ENCODE measurements at places on chromosomes 2 and 18.
A peak's percentile ranks its signal among the peaks of the same experiment; 100 is the strongest.

- DNase-seq, result peak; percentile 68
These were observed 2.7 kb downstream of the GPC1 start for GRCh38 chr2:240437861-240438809.

DNA sequence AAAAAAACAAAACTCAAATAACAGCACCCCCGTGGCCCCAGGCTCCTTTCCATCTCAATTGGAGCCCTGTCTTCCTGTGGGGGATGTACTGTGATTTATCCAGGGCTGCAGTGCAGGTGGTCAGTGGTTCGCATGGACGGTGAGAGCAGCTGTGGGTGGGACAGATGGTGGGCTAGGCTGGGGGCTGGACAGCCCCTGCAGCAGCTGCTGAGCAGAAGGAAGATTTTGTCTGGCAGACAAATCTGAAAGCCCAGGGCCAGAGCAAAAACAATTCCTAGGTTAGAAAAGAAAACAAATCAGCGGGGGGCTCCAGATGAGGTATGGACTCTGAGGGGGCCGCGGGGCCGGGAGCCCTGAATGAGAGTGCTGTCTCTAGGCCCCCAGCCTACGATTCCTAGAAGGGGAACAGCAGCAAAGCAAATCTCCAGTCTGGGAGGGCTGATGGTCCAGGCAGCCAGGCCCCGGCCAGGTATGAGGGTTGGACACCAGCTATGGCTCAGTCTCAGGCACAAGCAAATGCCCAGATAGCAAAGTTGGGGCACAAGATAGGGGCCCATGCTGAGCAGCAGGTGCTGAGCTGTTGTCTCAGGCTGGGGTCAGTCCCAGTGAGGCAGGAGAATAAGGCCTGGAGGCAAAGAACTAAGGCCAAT lies 45.4 kb downstream of the SOWAHC start:
- DNase-seq, result no peak

DNA sequence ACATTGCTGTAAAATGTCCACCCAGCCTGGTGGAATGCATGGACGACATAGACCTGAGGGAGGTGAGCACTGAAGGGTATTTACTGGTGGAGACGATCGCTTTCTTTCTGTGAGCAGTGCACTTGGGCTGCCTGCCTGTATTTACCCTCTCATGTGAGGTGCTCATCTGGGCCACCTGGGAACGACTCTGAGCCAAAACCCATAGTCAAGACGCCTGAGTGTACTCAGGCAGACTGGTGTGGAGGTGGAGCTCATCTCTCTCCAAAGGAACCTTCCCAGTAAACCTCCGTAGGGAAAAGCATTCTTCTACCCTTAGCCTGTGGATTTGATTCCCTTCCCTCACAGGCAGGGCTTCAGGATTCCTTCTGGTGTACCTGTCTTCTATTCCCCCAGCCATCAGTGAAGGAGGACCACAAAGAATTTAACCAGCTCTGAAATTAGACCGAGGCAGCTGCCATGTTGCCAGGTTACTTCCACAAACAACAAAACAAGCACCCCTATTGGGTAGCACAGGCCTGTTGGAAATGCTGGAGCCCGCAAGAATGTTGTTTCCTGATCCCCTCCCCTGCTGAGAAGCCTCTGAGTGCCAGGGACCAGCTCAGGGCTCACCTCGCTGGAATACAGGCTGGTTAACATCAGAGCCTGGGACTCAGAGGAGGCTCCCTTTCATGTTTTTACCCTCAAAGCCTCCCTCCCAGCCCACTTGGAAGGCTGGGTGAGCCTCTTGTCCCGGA lies 47.5 kb upstream of the TXNDC2 start:
- no peak for DNase-seq

GRCh38 chr18:76685402-76685801 lies 137.0 kb upstream of the ZNF236 start:
- no peak for DNase-seq

DNA sequence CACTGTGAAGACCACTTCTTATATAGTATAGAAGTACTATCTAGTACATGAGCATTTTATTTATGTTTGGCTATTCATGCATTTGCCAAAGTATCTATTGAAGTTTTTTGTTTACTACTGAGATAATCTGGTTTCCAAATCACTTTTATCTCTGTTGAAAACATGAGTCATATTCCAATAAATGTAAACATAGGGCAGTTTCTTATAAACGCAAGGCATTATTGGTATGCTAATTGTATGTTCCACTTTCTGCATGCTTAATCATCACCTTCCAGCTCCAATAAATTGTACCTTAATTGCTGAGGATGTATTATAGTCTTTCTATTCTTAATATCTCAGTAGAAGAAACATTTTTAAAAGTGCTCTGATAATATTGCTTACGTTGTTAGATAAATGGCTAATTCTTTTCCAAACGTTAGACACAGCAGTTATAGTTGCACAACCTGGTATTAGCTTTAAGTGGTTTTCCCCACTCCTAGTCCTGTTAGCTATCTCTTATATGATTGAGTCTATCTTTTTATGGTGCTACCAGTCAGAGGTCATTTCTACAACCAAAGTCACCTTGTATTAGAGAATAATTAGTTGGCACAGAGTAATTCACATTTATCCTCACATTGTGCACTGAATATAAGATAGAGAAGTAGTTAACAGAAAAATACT lies 17.2 kb downstream of the ITGA4 start:
- no peak for DNase-seq

- DNase-seq, result no peak
These were observed 70.7 kb downstream of the HDAC4 start for GRCh38 chr2:239329972-239330572.

- no peak for DNase-seq
These were observed 18.6 kb downstream of the ADCYAP1 start for GRCh38 chr18:923144-923866.

GRCh38 chr2:98787700-98788099 lies 56.8 kb upstream of the MGAT4A start:
- DNase-seq, result no peak

GRCh38 chr18:45836242-45837205 lies 11.0 kb downstream of the SIGLEC15 start:
- DNase-seq, result no peak

DNA sequence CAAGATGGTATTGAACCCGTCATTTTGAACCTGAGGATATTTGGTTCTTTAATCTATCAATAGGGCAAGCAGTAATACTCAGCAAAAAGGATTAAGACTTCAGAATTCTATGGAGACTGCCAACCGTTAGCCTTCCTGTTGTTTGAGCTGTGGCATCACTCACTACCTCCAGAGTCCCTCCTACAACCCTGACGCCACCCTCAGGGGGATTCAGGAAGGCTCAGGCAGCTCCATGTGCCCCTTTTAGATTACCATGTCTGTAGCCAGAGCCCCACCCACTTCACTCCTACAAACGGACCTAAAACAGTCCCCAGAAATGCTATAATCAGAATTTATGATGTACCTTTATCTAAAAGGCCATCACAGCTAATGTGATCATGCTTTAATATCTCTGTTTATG lies 172.9 kb downstream of the EPHA4 start:
- DNase-seq, result peak; percentile 17

- DNase-seq, result no peak
These were observed 17.3 kb upstream of the ARHGAP25 start for GRCh38 chr2:68717305-68717661.

DNA sequence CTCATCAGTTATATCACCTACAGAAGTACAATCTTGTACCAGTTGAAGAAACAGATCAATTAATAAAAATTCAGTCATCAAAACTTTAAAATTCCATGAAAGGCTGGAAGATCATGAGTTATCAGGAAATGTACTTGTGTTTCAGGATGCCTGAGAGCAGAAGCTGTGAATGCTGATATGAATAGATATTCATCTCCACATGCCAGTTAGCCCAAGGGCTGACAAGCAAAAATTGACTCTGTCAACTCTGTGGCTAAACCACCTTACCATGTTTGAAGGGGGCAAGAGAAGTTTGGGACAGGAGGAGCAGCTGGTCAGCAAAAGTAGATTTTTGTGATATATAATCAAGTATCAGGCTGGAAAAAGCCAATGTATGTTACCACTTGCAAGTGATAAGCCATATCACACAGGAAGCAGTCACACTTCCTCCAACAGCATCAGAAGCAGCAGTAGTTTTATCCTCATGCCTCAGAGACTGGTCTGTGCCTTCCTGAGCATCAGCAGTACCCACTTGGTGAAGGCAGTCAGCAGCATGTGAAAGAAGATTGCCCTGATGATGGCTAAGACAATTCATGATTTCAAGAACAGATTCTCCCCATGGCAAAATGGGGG lies 328.2 kb upstream of the CNTNAP5 start:
- peak; percentile 51 for DNase-seq

- DNase-seq, result no peak
These were observed 40.1 kb upstream of the SOS1 start for GRCh38 chr2:39160982-39161381.

DNA sequence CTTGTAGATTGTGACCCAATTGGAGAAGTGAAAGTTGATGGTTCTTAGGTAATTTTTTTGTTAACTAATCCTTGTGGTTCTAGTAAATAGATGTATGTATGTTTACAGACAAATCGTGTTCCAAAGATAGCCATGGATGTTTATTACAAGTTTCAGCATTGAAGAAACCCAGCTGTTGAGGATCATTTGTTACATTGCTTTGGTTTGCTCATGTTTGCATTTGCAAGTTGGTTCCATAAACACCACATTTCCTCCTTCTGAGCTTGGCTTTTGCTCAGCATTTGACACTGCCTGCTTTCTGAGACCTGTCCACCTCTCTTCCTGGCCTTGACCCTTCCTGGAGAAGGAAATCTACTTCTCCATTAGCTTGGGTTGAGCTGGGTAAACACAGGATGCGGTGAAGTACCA lies 1.8 kb upstream of the CCDC68 start:
- no peak for DNase-seq

- DNase-seq, result no peak
These were observed 1.8 kb downstream of the DPP4 start for GRCh38 chr2:162072181-162072702.

DNA sequence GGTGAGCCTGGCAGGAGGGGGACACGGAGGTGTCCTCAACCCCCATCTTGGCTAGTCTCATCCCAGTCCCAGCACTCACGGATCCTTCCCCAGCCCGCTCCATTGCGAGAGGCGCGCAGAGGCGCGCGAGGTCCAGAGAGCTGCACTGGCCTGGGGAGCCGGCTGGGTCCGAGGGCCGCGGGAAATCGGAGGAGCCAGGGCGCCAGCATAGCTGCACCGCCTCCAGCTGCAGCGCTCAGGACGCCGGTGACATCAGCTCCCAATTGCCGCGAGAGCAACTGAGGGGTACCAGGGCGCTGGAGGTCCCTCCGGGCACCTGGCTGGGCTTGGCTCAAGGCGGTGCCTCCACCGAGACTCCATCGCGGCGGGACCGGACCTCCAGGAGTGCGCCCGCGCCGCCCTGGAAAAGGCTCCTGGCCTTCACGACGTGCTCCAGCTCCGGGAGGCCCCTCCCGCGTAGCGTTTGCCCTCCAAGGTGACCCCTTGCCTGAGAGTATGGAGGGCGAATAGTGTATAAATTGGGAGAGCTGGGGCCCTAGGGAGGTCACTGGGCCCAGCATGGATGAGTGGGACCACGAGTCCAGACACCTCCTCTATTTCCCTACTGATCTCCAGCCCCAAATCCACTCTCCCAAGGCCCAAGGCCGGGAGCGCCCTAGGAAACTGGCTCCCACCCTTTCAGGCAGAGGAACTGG lies 5.5 kb downstream of the RTKN start:
- DNase-seq, result no peak

- no peak for DNase-seq
These were observed 7.7 kb downstream of the VRK2 start for GRCh38 chr2:58054264-58054663.

GRCh38 chr2:180520206-180520605 lies 460.2 kb upstream of the UBE2E3 start:
- no peak for DNase-seq

DNA sequence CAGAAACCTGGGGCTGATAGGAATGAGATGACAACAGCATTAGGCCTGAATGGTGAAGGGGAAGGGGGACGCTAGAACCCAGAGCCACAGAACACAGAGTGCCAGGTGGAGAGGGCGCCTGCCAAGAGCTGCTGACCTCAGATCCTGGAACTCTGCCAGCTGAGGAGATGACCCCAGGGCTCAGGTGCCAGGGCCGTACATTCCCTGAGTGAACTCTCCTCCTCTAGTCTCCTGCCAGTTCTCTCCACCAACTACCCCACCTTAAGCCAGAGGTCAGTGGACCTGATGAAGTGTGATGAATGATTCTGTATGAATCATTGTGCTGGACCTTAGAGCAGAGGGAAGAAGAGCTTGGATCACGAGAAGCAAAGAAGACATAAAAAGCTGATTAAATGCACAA lies 1582.2 kb upstream of the ACVR2A start:
- no peak for DNase-seq

DNA sequence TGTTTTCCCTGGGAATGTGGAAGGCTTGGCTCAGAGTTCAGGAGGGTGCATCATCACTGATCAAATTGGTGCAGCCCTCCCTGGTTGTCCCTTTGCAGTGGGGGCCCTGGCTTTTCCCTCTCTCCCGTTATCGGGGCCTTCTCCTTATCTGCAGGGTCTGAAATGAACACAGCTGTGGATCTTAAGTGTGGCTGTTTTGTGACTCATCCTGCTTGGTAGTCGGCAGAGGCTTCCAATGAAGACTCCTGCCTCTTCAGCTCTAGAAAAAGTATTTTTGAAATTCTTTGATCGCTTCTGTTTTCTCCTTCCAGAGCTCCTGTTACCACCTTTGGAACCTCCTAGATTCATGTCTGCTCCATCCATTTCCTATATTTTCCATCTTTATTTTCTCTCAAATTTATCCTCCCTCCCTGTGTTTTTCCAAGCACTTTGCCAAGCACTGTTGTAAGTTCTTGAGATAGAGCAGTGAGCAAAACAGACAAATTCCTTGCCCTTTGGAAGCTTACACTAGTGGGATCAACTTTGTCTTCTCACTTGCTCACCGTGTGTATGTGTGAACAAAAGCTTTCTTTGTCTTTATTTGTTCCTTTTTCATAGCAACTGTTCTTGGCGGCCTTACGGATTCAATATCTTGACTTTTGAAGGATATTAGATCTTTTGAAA lies 45.7 kb downstream of the RALB start:
- DNase-seq, result peak; percentile 44

DNA sequence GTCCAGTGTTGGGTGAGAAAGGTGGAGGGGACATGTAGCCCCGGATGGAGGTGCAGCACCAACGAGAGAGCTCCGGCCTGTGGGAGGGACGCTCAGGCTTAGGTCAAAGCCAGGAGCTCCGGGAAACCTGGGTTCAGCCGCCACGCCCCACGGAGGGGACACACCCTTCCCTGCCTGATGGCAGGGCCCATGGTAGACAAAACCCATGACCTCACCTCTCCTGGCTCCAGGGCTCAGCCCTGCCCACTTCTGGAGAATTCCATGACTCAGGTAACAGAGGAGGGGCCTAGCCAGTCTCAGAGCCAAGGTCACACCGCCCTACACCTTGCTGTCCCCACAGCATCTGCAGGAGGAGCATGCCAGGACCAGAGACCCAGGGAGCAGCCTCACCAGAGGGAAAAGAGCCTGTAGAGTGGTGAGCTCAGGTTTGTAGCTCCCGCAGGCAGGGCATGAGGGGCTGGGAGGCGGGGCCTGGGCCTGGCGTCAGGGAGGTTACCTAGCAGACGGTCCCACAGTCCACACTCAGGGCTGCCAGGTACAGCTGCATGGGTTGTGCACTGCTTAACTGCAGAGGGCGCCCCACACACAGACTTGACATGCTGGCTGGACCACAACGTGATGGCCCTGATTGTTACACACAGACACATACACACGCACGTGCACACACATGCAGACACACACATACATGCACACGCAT lies 70.8 kb upstream of the SMAD7 start:
- DNase-seq, result peak; percentile 74
